Tongue (tissue), 3 donors: ENCODE measurements at places on chromosomes 11 and 22. TPM values are rescaled to one million over a fixed set of nuclear protein-coding genes. Genes with fewer than 3 reads are reported as not detected.

Gene CBX7
- 8.3 TPM for total RNA-seq

Gene C1QTNF6
- 8.9 TPM for total RNA-seq

Gene GGT5
- 4.9 TPM for total RNA-seq

Gene PLAAT4
- 6.1 TPM for total RNA-seq

DNA sequence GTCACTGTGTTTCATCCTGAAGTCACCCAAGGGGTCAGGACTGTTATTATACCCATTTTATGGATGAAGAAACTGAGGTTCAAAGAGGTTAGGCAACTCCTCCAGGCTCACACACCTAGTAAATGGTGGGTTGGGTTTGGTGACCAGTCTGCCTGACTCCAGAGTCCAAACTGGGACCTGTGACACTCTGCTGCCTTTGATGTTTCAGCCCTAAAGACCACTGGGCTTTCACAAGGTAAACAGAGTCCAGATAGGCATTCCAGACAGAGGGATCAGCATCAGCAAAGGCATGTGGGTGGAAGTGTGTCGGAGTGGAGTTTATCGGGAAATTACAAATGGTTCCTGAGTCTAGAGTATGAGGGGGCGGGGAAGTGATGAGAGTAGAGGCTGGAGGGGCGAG, 38.5 kb downstream of the MICAL2 start:
- DNase-seq, result no peak

GRCh38 chr11:3129591-3130268, 35.4 kb downstream of the OSBPL5 start:
- no peak for DNase-seq

DNA sequence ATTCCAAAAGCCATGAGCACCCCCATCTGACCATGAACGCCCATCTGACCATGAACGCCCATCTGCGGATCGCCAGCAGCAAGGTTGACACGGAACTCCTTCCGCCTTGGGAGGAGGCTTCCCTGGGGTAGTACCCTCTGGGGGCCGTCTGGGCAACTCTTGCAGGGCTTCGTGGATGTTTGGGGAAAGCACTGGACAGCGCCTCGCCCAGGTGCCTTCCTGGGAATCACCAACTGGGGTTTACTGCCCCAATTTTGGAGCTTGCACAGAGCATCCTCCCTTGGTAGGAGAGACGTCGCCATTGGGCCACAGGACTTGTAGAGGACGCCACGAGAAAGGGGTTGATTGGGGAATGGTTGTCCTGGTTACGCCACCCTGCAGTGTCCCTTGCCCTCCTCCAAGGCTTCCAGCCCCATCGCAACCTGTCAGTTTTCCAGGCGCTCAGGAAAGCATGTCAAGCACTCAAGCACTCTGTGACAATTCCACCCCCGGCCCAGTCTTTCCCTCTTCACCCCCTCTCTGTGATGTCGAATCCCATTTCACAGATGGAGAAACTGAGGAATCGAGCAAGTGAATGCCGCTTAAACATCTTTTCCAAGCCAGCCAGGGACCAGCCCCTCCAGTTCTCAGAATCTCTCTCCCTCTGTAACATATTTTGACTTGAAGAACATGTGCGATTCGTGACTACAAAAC, 914 bp upstream of the PRDM11 start:
- DNase-seq, result peak; percentile 40
